MG63 (cell line): ENCODE measurements at places on chromosomes 5 and 9.
A peak's percentile ranks its signal among the peaks of the same experiment; 100 is the strongest.

GRCh38 chr9:98372077-98372836 lies 116.8 kb upstream of the TBC1D2 start:
- no peak for DNase-seq

DNA sequence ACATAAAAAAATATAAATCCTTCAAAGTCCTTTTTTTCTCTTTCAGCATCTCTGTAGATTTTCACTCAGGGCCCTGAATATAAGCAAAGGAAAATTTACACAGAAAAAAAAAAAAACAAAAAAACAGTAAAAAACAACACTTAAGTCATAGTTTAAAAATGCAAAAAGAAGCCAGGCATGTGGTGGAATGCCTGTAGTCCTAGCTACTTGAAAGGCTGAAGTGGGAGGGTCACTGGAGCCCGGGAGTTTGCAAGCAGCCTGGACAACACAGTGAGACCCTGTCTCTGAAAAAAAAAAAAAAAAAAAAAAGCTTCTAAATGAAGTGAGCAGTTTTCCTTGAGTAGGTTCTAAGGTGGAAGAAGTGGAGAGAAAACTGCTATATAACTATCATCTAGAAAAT lies 55.0 kb upstream of the BNC2 start:
- DNase-seq = no peak

DNA sequence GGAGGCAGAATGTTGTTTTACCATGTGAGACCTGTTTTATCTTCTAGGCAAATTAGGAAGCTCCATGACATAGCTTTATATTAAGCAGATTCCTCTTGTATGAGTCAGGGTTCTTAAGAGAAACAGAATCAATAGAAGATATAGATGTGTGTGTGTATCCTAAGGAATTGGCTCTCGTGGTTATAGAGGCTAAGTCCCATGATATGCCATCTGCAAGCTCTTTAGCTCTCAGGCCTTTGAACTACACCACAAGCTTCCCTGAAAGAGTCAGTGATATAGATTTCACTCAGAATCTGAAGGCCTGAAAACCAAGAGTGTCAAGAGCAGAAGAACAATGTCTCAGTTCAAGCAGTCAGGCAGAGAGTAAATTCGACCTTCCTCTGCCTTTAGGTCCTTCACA lies 365.8 kb upstream of the ZNF608 start:
- DNase-seq = no peak

GRCh38 chr5:6723122-6723815 lies 10.0 kb downstream of the TENT4A start:
- DNase-seq = no peak

DNA sequence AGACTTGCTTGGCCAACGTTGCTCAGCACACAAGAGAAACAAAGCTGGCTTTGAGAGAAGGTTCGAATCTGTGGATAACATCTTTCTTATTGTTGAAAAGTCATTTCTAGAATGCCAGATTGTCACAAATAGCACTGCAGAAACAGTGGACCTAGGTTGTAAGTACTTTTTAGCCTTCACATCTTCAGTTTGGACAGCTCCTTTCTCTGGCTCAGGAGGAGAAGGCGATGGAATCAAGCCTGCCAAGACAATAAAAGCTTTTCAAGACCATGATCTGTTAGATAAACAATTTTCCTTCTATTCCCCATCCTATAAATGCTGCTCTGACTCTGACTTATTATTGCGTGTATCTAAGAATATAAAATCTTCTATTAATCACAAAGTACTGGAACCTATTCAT lies 615.2 kb upstream of the SEMA6A start:
- no peak for DNase-seq

DNA sequence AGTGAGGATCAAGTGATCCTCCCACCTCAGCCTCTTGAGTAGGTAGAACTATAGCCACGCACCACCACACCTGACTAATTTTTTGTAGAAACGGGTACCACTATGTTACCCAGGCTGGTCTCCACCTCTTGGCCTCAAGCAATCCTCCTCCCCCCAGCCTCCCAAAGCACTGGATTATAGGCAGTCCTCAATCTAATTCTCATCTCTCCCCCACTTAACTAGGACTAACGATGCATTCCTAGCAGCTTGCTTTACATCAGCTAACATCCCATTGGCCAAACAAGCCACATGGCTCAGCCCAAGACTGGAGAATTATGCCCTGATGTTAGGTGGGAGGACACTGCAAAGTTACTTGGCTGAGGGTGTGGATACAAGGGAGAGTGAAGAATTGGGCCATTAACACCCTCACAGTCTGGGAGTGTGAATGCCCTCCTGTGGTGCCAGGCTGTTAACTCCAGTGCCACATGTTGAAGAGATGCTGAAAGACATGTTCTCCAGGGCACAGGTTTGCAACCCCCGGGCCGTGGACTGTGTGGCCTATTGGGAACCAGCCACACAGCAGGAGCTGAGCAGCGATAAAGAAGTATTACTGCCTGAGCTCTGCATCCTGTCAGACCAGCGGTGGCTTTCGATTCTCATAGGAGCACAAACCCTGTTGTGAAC lies 5.3 kb upstream of the ZNF367 start:
- DNase-seq = no peak

- no peak for DNase-seq
Measured at GRCh38 chr5:169168280-169168679, 132.7 kb downstream of the SLIT3 start.

DNA sequence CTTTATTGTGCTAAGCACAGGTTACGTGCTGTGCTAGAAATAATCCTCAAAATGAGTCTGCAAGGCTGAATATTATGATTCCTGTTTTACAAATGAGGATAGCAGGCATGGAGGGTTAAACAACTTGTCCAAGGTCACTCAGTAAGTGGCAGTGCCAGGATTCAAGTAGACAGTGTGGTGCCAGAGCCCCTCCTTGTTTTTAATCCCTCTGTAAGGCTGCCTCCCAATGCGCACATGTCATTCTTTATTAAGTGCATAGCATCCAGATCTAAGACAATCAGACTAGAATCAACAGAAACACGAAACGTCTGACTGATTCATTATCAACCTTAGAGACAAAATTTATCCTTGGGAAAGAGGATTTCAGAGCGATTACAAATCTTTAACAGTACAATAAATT lies 199.6 kb downstream of the SMARCA2 start:
- DNase-seq = no peak

DNA sequence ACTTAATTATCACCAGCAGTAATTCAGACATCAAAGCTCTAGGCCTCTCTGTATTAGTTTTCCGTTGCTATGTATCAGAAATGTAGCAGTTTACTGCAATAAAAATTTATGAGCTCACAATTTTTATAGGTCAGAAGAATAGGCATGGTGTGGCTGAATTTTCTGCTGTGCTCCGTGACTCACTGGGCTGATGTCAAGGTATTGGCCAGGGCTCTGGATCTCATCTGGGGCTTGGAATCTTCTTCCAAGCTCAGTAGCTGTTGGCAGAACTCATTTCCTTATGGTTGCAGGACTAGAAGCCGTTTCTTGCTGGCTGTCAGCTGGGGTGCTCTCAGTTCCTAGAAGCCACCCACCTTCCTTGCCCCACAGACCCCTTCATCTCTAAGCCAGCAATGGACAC lies 66.3 kb downstream of the PSAT1 start:
- peak; percentile 76 for DNase-seq

- DNase-seq = no peak
Measured at GRCh38 chr9:83526211-83526610, 12.0 kb downstream of the FRMD3 start.

DNA sequence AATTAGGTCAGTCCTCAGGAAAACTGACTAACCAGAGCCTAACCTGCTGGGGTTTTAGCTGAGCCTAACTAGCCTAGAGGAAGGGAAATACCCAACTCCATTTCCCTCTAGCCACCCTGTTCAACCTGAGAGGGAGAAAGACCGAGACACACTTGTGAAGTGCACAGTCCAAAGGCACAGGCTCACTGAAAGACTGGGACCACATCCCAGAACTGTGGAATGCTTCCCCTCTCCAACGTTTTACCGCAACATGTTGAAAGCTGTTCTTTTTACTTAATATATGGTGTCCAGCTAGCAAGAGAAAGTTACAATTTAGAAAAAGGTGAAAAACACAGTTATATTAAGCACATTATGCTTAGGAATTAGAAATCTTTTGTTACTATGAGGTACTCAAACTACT lies 76.8 kb upstream of the SIMC1 start:
- DNase-seq = peak; percentile 23

- DNase-seq = no peak
Measured at GRCh38 chr5:66475731-66476130, 120.5 kb upstream of the MAST4 start.

GRCh38 chr9:104287253-104287878 lies 193.3 kb downstream of the SMC2 start:
- no peak for DNase-seq

- DNase-seq = no peak
Measured at GRCh38 chr5:132327252-132327955, 33.2 kb downstream of the SLC22A4 start.

DNA sequence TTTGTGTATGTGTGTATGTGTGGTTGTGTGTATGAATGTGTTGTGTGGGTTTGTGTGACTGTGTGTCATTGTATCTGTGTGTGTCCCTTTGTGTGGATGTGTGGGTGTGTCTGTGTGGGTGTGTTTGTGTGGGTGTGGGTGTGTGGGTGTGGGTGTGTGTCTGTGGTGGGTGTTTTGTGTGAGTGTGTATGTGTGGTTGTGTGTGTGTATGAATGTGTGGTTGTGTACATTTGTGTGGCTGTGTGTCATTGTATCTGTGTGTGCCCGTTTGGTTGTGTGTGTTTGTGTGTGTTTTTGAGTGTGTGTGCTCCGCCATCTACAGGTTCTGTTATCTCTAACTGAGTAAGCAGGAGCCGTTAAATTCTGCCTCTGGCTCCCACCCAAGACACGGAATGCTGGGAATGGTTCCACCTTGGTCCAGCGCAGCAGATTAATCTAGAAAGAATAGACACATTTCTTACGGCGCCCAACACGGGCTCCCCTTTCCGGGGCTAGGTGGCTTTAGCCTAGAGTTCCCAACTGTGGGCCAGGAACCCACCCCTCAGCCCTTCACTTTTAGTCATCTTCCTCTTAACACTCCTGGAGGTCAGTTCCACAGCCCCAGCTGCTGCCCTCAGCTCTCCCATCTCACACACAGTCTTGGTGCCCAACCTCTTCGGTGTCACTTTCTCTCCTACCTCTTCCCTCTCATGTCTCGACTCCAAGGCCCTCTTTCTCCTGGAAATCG lies 197.1 kb downstream of the TTLL11 start:
- peak; percentile 40 for DNase-seq

DNA sequence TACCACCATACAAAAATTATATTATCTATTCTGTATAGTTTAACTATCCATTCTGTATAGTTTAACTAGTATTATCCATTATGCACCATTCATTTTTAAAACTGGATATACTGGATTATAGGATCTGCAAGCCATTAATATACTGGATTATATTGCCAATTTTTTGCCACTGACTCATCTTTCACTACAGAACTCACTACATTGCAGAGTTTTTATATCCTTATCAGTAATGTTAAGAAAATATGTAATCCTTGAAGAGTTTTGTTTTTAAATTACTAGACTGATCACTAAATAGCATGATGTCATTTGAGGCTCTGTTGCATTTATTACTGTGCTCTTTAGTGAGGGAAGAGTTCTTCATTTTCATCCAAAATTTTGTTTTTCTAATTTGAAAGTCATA lies 109.8 kb upstream of the SNX2 start:
- DNase-seq = no peak

DNA sequence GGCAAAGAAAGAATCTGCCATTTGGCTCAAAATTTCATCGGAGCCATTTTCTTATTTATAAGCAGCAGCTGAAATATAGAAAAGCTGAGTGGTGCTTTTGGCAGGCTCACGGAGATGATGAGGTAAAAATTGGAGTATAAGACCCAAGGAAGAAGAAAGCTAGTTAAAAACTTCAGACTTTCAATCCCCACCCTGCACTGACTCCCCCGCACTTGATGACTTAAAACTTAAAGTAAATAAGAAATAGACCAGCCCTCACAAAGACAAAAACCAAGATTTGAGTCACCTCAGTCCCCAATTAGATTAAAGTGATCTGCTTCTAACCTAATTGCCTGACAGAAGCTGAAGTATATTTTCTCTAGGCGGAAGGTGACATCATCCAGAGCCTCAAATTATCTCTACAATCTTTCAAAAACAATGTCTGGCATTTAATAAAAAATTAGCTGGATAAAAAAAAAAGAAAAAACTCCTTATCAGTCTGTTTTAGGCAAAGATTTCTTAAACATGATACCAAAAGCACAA lies 124.0 kb upstream of the PJA2 start:
- peak; percentile 22 for DNase-seq

DNA sequence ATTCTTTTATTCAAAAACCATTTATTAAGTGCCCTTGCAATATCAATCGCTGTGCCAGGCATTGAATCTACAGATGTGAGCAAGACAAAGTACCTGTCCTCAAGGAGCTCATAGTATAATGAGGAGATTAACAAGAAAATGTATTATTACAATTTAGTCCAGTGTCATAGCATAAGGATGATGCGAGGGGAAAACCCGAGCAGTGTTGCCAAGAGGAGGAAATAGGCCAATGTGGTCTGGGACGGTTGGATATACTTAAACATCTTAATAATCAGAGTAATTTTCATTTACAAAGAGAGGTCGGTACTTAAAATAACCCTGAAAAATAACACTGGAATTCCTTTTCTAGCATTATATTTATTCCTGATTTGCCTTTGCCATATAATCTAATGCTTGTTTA lies 18.5 kb downstream of the CD274 start:
- DNase-seq = no peak

GRCh38 chr5:67813877-67814539 lies 401.5 kb upstream of the PIK3R1 start:
- DNase-seq = no peak

DNA sequence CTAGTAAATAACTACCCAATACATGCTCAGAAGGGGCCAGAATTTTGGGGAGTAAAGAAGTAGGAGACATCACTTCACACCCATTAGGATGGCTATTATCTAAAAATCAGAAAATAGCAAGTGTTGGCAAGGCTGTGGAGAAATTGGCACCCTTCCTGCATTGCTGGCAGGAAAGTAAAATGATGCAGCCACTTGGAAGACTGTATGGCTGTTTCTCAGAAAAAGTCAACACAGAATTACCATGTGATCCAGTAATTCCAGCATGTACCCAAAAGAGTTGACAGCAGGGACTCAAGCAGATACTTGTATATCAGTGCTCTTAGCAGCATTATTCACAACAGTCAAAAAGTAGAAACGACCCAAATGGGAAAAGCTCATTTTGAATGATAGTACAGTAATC lies 107.6 kb downstream of the APBA1 start:
- no peak for DNase-seq

- no peak for DNase-seq
Measured at GRCh38 chr5:172598251-172599203, 42.5 kb upstream of the NEURL1B start.

- DNase-seq = no peak
Measured at GRCh38 chr5:178278358-178279023, 45.9 kb upstream of the PHYKPL start.

GRCh38 chr9:87395804-87396479 lies 101.7 kb upstream of the DAPK1 start:
- DNase-seq = no peak

- no peak for DNase-seq
Measured at GRCh38 chr5:61402970-61403900, 71.2 kb downstream of the ZSWIM6 start.
